Brain (organoid and tissue), 16 donors: ENCODE measurements at places on chromosomes 7 and 10.

GRCh38 chr7:133645884-133646391, 393.1 kb downstream of the EXOC4 start:
- no peak for DNase-seq

DNA sequence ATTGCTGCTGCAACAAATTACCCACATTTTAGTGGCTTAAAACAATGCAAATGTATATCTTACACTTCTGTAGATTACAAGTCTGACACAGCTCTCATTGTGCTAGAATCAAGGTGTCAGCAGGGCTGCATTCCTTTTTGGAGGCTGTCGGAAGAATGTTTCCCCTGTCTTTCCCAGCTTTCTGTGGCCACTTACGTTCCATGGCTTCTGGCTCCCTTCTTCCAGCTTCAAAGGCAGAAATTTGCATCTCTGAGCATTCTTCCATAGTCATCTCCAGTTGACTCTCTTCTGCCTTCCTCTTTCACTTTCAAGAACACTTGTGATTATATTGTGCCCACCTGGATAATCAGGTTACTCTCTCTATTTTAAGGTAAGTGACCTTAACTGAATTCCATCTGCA, 125.3 kb downstream of the GPR158 start:
- DNase-seq = no peak

DNA sequence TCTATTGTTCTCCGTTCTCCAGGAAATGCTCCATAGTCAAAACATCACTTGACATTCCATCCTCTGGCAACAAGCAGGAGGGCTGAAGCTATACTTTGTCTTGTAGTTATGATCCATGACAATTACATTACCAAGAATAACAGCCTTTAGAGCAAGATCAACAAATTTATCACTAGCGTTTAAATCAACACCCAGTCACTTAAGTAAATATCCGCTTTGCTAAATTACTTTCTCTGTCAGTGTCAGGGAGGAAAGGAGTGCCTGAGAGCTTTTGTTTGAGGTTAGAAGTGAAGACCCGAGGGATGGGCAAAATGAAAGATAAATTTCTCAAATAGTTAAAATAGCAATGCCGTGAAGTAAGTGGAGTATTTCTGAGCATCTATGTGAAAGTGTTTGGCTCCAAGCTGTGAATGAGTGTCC, 236.1 kb upstream of the BMPER start:
- DNase-seq = no peak

- no peak for DNase-seq
These were observed 42.2 kb downstream of the MAD1L1 start for GRCh38 chr7:2190531-2190930.

DNA sequence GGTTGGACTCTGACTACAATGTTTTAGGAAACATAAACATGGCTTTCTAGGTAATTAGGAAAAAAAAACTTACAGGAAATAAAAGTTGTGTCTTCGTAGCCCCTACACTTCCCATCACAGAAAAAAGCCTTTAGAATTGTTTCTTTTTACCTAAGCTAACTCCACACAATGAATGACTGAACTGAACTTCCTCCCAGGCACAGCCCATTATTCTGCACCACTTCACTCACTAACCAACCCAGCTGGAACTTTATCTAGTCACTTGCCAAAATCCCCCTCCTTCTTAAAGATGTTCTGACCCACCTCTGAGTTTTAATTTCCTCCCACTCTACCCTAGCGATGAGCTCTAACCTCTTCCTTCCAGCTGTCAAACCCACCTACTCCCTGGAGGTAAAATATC, 91.7 kb upstream of the MEOX2 start:
- DNase-seq = no peak
